ENCODE measurements at places on chromosomes 3 and 15.
A peak's percentile ranks its signal among the peaks of the same experiment; 100 is the strongest.

- DNase-seq, result no peak
Observed at GRCh38 chr3:152376351-152377183, 107.8 kb downstream of the MBNL1 start.

- peak; percentile 33 for DNase-seq
Observed at GRCh38 chr15:66566963-66567531, 1.2 kb upstream of the LCTL start.

- DNase-seq, result no peak
Observed at GRCh38 chr15:50425219-50425618, 1.0 kb downstream of the USP8 start.

DNA sequence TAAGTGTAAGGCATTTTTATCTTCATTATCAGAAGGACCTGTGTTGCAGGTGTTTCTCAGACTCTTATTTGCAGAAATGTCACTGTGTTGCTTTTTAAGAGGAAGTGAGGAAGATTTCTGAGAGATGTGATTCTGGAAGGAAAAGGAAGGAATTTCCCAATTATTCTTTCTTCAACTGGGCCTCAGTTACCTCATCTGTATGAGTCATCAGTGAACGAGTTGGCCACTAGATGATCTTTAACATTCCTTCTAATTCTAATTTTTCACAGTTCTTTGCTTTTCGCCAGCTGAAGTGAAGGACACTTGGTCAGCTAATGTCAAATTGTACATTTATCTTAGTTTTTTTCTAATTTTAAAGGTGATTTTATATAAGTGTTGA is 28.9 kb downstream of the CLEC3B start:
- DNase-seq, result no peak

DNA sequence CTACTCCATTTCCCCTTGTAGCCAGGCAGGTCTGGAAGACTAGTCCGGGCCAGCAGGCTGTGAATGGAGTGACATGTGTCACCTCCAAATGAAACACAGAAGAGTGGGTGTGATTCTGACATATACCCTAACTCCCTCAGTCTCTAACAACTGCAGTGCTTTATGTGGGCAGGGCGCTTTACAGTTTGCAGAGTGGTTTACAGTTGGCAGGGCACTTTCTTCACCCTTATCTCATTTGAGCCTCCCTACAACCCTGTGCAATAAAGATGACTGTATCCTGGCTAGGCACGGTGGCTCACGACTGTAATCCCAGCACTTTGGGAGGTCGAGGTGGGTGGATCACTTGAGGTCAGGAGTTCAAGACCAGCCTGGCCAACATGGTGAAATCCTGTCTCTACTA is 176.3 kb downstream of the RAB11A start:
- no peak for DNase-seq

DNA sequence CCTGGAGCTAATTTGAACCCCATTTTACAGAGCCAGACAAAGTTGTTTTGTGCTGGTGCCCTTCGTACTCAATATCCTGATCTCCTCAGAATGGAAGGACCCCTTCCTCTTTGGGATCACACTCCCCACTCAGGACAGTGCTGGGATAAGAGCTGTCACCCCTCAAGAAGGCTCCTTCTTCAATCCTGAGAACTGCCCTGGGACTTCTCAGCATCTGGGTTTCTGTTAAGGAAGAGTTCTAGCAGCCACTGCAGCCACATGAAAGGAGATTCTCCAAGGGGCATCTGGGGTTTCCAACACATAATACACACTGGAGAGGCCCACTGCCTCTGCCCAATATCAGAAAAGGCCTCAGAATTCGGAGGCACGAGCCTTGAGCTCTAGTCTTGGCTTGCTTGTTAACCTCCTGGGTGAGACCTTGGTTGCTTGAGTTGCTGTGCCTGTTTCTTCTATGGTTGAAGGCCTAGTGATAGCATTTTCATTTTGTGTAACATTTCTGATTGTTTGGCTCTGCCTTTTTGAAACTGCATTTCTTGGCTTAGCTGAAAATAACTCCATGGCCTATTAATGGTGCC is 78.8 kb upstream of the NMNAT3 start:
- DNase-seq, result no peak

GRCh38 chr3:114310695-114311094 is 16.9 kb downstream of the TIGIT start:
- DNase-seq, result no peak

DNA sequence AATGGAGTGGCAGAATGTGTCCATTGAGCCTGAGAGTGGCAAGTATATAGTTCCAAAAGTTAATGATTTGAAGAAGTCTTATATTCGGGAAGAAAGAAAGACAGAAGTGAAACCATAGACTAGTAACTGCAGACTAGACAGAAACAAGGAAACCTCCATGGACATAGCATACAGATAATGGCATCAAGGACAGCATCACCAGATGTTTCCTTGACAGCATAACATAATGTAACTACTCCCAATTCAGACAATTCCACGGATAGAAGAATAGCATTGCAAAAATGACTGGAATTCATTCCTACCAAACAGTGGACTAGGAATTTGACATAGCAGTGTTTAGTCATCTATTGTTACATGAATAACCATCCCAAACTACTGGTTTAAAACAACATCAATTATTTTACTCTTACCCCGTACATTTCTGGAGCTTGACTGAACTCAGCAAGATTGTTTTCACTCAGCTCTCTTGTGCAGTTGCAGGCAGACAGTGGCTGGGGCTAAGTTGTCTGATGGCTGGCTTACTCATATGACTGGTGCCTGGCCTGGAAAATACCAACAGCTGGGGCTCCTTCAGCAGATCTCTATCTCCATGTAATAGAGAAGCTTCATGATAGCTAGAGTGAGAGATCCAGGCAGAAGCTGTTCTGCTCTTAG is 109.7 kb upstream of the GADL1 start:
- DNase-seq, result no peak

- DNase-seq, result no peak
Observed at GRCh38 chr15:66066481-66066880, 187.1 kb downstream of the MEGF11 start.

- DNase-seq, result no peak
Observed at GRCh38 chr3:185444329-185444728, 54.5 kb downstream of the TMEM41A start.

GRCh38 chr3:101574388-101575112 is 570 bp downstream of the PCNP start:
- peak; percentile 37 for DNase-seq

- no peak for DNase-seq
Observed at GRCh38 chr15:25207369-25207768, 231.5 kb downstream of the UBE3A start.
